ENCODE measurements at places on chromosomes 4 and X. TPM values are rescaled to one million over a fixed set of nuclear protein-coding genes. Genes with fewer than 3 reads are reported as not detected.
A peak's percentile ranks its signal among the peaks of the same experiment; 100 is the strongest.

DNA sequence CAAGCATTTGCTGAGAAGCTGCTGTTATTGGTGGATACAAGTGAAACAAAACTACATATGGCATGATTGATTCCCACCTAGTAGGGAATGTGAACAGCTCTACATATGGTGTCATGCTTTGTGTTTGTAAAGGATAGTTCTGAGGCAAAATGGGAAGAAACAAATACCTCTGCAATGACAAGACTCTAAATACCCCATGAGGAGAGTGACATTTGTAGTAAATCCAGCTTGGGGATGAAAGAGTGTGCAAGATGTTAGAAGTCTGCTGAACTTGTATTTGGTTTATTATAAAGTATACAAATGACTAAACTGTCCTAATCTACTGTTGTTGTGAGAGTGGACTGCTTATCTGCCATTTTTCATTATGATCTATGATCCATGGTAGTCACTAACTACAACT, 120.8 kb upstream of the HS3ST1 start:
- DNase-seq = no peak

- DNase-seq = no peak
Measured at GRCh38 chrX:105315248-105315647, 94.8 kb upstream of the TEX13A start.

DNA sequence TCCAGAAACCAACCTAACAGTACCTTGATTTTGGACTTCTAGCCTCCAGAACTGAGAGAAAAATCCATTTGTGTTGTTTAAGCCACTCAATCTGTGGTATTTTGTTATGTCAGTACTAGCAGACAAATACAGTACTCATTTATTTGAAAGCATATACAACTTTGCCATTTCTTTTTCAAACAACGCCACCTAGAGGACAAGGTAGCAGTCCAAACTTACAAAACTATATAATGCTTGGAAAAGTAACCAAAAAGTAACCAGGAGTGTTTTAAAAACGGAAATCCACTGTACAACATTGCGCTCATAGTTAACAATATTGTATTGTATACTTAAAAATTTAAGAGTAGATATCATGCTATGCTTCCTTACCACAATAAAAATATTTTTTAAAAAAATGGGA, 37.0 kb upstream of the FGF13 start:
- no peak for DNase-seq

DNA sequence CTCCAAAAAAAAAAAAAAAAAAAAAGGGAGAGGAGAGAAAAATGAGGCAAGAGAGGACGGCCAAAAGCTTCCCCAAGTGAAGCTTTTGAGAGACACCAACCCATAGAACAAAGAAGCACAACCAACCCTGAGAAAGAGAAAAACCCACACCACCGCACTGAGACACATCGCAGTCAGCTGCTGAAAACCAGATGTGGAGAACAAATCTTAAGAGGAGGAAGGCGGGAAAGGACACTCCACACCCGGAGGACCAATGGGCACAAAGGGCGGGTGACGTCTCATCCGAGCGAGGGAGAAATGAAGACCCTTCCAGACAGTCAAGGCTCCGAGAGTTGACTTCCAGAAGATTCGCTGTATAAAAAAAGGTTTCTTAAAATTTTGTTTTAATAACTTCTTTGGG, 112.1 kb downstream of the AFAP1 start:
- DNase-seq = no peak

DNA sequence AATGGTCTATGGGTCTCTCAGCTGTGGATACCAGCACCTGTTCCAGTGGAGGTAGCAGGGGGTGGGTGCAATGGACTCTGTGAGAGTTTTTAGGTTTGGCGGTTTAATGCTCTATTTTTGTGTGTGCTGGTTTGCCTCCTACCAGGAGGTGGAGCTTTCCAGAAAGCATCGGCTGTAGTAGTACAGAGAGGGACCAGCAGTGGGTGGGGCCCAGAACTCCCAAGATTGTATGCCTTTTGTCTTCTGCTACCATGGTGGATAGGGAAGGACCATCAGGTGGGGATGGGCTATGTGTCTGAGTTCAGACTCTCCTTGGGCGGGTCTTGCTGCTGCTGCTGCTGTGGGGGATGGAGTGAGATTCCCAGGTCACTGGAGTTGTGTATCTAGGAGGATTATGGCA, 557.2 kb upstream of the GRID2 start:
- no peak for DNase-seq

DNA sequence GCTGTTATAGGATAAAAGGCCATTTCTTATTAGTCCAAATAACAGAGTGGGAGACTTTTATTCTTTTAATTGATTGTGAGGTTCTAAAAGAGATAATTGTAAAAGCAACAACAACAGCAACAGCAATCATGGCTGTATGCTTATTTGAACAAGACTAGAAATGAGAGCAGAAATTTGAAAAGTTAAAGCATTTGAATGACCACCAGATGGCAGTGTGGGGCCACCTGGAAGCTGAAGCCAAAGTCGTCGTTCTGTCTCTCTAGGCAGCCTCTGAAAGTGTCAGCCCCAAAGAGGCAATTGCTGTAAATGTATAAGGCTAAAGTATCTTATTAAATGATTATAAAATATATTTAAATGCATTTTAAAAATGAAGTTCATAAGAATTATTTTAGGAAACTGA, 42.2 kb downstream of the SH2D1A start:
- peak; percentile 49 for DNase-seq

DNA sequence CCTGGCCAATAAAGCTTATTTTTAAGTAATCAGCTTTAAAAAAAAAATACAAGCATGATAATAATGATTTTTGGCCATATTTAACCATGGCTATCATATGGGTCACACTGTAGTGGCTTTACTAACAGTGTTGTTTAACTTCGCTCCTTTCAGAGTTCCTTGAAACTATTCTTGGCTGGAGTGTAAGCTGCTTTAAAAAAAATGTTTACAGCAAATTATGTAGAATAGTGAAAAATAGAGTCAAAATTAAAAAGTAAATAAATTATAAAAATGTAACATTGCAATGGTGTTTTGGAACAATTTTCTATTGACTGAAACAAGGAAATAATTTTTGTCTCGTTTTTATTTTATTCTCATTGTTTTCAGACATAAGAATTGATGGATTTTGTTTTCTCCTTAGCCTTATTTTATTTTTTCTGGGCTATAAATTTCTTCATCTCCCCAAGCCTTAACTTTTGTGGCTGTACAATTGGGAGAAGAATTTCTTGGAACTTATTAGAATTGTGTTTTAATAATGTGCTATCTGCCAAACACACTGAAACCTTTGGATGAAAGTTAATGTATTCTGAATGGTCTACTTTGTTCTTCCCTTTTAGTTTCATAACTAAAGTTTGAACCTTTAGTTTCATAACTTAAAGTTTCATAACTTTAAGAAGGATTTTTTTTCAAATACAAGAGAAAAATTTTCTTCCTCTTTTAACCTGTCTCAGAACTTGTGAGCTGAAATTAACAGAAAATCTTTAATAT, 182.0 kb downstream of the ARHGAP24 start:
- DNase-seq = no peak

The XAGE1B gene
- total RNA-seq = not detected

The AWAT2 gene
- not detected for total RNA-seq

The SPATA18 gene
- total RNA-seq = 6.4 TPM

The ZIC3 gene
- total RNA-seq = not detected

The NKX3-2 gene
- 4.1 TPM for total RNA-seq
